SJSA1 (cell line): ENCODE measurements at places on chromosomes 6 and 20.

- no peak for DNase-seq
Observed at GRCh38 chr6:97668716-97669115, 385.7 kb upstream of the MMS22L start.

- DNase-seq, result no peak
Observed at GRCh38 chr20:4457566-4458543, 263.9 kb upstream of the PRND start.

- no peak for DNase-seq
Observed at GRCh38 chr6:46974786-46975185, 53.0 kb upstream of the ADGRF5 start.

GRCh38 chr20:47330071-47330470, 26.4 kb downstream of the ZMYND8 start:
- DNase-seq, result no peak

- DNase-seq, result no peak
Observed at GRCh38 chr6:54861905-54862616, 15.5 kb downstream of the FAM83B start.

DNA sequence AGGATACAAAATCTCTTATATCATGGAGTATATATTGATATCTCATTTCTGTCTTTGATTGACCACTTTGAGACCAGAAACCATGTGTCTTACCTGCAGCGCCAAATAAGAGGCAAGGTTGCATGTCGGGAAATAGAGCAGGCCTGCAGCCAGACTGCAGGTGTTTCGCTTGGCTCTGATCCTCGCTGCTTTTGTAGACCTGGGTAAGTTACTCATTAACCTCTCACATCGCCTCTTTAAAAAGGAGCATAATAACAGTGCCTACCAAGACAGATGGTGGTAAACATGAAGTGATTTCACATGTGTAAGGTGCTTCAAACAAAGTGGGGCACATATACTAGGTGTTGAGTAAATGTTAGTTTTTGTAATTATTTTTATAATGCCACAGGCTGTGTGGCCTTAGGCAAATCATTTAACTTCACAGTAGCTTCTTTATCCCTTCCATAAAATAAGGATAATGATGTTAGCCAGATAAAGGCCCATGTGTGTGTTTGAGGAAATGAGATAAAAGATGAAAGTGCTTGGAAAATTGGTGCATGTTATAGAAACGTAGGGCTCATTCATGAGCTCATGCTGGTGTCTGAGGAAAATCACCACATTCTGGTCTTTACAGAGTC, 248.8 kb upstream of the MAP3K7 start:
- no peak for DNase-seq

DNA sequence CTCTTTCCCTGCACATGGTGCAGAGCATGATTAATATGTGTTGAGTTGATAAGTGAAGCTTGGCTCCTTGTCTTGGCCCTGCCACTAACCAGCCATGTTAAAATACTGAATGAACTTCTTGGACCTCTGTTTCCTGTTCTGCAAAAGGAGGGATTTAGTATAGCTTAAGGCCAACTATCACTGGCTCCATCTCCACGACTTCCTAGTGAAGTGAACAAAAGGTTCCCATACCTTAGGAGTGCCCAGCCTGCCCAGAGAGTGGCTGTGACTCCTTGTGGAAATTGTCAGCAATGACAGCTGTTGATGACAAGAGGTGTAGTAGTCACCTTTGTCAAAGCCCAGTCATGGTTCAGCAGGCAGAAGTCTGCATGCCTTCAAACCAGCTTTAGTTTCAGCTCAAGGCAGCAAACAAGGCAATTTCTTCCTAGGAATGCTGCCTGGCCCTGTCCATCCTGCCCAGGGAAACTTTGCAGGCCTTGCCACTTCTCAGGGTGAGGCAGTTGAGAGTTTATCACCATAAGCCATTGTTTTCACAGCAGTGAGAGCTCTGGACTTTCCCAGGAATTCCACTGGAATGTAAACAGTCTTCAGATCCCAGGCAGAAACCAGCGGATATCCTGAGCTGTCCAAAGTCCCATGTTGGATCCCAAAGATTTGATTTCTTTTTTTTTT, 169.7 kb upstream of the TNFAIP3 start:
- peak; percentile 89 for DNase-seq

GRCh38 chr6:112109262-112109661, 21.9 kb downstream of the FAM229B start:
- no peak for DNase-seq

DNA sequence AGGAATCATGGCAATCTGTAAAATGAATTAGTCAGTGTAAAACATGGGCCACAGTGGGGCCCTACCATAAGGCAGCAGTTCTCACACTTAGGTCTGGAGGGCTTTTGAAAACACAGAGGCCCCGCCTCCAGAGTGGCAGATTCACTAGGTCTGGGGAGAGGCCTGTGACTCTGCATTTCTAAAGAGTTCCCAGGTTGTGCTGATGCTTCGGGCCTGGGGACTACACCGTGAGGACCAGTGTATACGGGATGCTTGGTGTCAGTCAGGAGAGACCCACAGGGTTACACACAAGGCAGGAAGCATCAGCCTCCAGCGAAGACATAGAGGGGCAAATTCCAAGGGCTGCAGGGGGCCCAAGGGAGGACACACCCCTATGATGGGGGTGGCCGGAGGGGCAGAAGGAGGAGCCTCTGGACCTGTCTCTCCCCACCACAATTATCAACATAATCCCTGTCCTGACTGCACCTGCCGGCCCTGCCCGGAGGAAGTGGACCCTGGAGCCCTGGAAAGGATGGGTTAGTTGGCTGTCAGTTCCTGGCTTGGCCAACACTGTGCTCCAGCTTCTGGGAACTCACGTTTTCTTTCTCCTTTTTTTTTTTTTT, 46.7 kb downstream of the FGD2 start:
- DNase-seq, result no peak

- DNase-seq, result no peak
Observed at GRCh38 chr6:147528511-147529145, 20.1 kb downstream of the SAMD5 start.

DNA sequence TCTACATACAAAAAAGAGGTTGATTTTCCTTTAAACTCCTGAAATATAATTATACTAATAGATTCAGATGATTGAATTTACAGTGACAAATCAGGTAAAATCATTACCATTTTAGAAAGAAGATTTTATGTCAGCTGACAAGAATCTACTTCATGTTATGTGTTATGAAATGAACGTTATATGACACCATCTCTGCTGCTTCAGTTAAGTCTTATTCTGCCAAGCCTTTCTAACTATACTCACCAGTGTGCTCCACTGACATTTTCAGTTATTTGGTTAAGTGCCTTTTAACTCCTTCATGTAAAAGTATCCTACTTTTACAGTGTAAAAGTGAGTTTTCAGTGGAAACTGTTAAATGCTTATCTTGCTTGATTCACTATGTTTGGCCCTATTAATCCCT, 80.4 kb downstream of the RWDD2A start:
- no peak for DNase-seq

DNA sequence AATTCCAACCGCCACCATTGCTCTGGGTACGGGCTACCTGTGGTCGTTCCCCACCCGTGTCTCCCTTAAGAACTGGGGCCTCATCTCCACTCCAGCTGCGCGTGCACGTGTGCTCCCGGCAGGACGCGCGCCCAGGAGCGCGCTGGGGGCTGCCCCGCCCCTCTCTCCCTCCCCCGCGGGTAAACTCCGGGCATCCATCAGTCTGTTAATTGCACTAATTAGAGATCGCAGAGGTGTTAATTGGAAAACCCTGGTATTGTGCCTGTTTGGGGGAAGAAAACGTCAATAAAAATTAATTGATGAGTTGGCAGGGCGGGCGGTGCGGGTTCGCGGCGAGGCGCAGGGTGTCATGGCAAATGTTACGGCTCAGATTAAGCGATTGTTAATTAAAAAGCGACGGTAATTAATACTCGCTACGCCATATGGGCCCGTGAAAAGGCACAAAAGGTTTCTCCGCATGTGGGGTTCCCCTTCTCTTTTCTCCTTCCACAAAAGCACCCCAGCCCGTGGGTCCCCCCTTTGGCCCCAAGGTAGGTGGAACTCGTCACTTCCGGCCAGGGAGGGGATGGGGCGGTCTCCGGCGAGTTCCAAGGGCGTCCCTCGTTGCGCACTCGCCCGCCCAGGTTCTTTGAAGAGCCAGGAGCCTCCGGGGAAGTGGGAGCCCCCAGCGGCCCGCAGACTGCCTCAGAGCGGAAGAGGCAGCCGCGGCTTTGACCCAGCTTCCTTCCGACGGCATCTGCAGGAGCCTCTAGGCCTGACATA, 14.4 kb downstream of the FOXP4 start:
- no peak for DNase-seq

- no peak for DNase-seq
Observed at GRCh38 chr6:5338177-5338960, 77.1 kb downstream of the FARS2 start.

GRCh38 chr6:46269447-46270229, 98.9 kb upstream of the ENPP5 start:
- no peak for DNase-seq

GRCh38 chr20:32823737-32824588, 4.2 kb downstream of the MAPRE1 start:
- DNase-seq, result no peak

GRCh38 chr6:36605560-36606391, 11.6 kb downstream of the SRSF3 start:
- DNase-seq, result no peak

DNA sequence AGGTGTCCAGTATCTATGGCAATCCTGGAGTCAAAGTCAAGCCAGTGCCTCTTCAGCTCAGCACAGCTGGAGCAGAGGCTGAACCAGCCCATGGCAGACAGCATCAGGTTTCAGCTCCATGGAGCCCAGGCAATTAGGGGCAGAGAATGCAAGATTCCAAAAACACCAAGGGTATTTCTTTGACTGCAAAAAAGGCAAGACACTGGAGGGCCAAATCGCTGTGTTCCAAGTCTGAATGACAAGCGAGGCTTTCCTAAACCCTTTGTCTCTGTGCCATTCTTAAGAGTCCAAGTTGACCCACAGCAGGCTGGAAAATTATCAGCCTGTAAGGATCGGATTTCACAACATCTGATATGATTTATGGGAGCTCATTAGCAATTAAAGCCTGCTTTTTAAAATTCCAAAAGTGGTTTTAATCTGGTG, 49.7 kb upstream of the TGM3 start:
- no peak for DNase-seq

GRCh38 chr6:1598886-1599285, 10.8 kb upstream of the FOXC1 start:
- no peak for DNase-seq

DNA sequence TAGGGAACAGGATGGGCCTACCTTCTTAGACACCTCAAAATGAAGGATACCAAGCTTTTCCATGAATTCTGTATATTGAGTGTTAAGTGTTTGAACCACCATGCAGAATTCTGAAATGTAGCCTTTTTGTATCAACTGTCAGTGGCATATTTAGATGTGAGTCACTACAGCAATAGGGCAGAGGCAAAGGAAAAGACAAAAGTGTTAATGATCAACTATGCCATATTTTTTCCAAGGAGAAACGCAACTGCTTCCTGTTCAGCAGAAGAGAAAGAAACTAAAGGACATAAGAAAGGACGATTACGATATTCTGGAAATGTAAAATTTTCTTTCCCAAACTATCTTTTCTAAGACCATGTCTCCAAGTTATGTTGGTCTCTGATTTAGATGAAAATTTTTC, 104.6 kb upstream of the RSPO3 start:
- no peak for DNase-seq

DNA sequence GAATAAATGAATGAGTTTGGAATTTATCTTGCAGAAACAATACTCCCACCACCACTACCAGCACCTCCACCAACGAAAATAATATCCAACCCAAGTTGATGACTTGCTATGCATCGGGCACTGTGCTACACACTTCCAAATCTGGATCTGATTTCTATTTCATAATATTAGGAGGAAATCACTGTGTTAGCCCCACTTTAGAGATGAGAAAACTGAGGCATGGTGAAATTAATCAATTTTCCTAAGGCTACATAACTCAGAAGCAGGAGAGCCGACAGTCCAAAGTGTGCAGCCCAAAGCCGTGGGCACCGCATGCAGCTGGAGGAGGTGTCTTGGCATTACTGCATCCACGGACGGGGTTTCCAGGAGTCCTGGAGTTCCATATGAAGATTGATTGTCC, 17.6 kb downstream of the TCF15 start:
- DNase-seq, result no peak

GRCh38 chr6:25956226-25956625, 6.4 kb upstream of the TRIM38 start:
- DNase-seq, result no peak

- no peak for DNase-seq
Observed at GRCh38 chr6:160188773-160189172, 67.2 kb downstream of the SLC22A1 start.

DNA sequence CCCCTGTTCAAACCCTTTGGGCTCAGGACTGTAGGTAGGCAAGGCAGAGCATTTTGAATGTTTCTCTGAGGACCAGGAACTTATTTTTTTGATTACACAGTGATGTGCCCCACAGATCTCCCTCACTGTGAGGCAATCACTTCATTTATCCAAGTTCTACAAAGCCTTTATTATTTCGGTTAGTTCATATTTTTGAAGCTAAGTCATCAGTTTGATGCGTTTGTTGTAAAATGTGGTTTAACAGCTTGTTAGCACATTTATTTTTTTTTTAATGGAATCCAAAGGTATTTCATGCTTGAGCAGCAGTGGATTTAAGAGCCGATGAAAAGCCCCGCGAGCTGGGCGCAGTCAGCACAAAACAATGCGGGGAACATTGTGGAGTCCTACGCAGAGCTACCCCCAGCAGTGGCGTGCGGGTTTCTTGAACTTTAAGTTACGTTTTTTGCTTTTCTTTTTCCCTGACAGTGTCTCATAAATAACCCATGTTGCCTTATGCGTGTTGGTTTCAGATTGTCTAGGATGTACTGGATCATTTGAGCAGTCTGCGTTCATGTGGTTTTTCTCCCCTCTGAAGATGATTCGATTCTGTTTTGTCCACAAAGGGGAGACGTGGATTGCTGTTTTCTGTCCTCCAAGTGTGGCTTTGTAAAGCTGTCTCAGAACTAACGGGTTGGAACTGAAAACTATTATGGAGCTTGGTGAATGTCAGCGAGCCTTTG, 233.6 kb upstream of the BMP2 start:
- DNase-seq, result peak; percentile 74

DNA sequence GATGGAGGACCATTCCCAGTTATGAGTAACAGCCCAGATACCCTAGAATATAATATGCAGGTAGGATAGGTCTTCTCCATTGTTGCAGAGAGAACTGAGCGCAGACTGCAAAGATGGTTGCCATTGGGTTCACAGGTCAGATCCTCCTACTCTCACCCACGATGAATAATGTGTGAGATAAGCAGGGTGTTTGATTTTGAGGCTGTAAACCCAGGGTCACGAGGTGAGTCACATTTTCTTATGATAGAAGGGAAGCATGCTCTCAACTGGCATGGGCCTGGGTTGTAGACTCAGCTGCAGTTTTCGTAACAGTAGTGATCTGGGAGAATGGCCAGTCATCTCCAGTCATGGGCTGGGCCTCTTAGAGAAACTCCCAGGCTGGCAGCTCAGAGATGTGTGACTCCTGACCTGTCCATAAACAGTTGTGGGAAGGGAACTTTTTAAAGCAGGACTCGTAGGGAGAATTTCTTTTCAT, 74.2 kb downstream of the CD164 start:
- DNase-seq, result no peak
